ENCODE measurements at places on chromosomes 4 and X.

- DNase-seq: no peak
These were observed 47.7 kb downstream of the TIGD2 start for GRCh38 chr4:89158884-89159503.

- DNase-seq: no peak
These were observed 31.4 kb upstream of the NKX6-1 start for GRCh38 chr4:84530454-84530853.

DNA sequence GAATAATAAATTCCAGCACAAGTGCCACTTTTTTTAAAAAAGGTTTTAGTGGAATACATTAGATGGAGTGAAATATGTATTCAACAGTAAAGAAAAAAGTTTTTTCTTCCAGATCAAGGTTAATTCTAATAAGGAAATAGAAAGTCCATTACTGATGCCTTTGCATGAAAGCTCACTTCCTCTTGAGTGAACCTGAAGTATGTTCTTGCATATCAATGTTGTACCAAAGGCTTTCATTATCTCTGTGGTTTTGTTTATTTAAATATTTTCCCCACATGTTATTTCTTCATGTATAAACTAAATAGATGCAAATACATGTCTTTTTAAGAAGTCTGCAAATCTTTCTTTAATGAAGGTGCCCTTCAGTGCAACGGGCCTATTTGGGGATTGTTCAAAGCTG, 307.9 kb downstream of the C4orf33 start:
- no peak for DNase-seq

DNA sequence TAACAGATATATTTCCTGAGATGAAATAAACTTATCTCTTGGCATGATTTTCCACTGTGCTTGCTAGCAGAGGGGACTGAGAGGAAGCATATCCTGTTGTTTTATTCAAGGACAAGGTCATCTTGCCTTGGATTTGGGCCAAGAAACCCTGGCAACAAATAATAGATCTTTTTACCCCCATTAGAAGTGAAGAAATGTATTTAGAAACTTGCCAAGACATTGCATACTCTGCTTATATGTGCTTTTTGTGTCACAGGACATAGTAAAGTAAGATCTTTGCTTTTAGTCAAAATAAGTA, 170.2 kb downstream of the RAPGEF2 start:
- no peak for DNase-seq

GRCh38 chr4:185358959-185359358, 36.8 kb downstream of the LRP2BP start:
- DNase-seq: no peak

- no peak for DNase-seq
These were observed 28.3 kb upstream of the HPGD start for GRCh38 chr4:174550541-174550940.

GRCh38 chrX:133979641-133980230, 5.7 kb downstream of the GPC3 start:
- no peak for DNase-seq

DNA sequence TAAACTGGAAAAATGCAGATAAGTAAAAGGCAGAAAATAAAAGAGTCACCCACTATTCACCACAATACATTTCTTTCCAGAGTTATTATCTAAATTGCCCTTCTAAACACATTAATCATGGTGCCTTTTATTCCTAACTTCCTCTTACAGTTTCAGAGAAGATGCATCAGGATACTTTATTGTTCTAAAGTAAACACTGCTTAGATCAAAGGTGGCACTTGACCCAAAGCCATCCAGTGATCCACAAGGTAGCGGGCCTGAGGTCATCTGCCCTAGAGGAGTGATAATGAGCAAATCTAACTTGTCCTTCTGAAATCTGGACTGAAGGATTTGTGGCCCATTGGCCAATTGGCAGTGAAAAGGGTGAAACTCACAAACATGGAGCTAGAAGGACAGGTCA, 12.0 kb upstream of the TMEM154 start:
- DNase-seq: no peak

GRCh38 chr4:42778349-42778748, 114.2 kb upstream of the GRXCR1 start:
- no peak for DNase-seq

GRCh38 chrX:134625315-134625718, 33.0 kb downstream of the PLAC1 start:
- DNase-seq: no peak

- no peak for DNase-seq
These were observed 67.4 kb upstream of the PCDH19 start for GRCh38 chrX:100477467-100477866.

DNA sequence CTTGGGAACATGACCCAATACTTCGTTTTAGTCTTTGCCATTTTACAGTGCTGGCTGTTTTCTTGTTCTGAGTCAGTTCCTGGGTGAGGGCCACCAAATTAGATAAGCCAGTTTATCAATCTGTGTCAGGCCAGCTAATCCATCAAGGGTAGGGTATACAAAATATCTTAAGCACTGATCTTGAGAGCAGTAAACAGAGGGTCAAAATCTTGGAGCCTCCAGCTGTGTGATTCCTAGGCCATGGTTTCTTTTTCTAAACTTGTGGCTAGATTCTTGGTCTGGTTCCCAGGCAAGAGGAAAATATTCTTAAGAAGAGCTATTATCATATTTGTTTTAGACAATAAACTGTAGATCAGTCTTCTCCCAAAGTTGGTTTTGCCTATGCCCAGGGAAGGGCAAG, 1396.6 kb upstream of the PABPC4L start:
- no peak for DNase-seq

DNA sequence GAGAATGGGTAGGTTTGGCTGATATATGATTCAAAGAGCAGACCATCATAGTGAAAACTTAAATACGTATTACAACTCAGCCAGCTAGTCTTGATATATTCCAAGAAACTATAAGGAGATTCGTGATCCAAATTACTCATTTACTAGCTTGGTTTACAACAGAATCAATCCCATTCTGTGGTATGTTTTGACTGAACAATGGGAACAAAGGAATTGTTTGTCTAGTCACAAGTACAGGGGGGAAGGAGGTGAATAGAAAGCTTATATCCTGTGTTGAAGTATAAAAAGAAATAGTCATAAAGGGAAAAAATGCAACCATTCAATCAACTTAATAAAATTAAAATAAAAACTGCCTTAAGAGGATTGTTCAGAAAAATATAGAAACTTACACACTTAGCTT, 17.0 kb downstream of the C4orf54 start:
- no peak for DNase-seq

- DNase-seq: no peak
These were observed 186.9 kb downstream of the GPAT3 start for GRCh38 chr4:83722730-83723269.

DNA sequence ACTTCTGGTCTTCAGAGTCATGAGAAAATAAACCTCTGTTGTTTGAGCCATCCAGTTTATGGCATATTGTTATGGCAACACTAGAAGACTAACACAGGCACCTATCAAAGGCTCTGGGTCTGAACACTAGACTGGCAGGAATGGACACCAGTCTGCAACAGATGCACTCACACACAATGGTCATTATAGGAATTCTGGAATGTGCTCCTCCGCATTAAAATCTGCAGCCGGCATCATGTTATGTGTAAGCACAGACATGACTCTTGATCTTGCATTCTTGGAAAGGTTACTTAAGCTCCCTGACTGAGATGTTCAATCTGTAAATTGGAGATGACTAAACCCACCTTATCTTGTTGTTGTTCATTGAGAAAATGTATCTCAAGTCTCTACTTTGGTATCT, 112.3 kb upstream of the ZNF518B start:
- no peak for DNase-seq

GRCh38 chrX:49664824-49665223, 31.0 kb downstream of the PAGE1 start:
- no peak for DNase-seq

GRCh38 chrX:150219374-150220185, 143.5 kb upstream of the MAMLD1 start:
- peak; percentile 45 for DNase-seq

GRCh38 chrX:69229436-69229835, 64.2 kb upstream of the PJA1 start:
- DNase-seq: no peak

DNA sequence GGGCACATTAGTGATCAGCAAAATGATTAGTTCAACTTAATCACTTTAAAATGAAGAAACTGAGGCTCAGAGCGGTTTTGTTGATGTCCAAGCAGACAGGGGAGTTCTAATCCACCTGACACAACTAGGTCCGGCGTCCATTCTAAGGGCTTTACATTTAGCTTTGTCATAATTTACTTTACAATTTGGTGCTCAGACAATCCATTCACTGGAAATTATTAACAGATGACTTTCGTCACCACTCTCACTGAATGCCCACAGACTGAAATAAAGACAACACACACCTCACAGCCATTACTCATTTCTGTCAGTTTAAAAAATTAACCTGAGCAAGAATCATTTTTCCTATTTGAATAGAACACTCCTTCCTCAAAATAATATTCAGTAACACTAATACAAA, 10.8 kb downstream of the NR3C2 start:
- no peak for DNase-seq

- no peak for DNase-seq
These were observed 7.3 kb downstream of the VEGFD start for GRCh38 chrX:15376956-15377355.

GRCh38 chr4:5889002-5889696, 3.7 kb downstream of the CRMP1 start:
- DNase-seq: no peak

DNA sequence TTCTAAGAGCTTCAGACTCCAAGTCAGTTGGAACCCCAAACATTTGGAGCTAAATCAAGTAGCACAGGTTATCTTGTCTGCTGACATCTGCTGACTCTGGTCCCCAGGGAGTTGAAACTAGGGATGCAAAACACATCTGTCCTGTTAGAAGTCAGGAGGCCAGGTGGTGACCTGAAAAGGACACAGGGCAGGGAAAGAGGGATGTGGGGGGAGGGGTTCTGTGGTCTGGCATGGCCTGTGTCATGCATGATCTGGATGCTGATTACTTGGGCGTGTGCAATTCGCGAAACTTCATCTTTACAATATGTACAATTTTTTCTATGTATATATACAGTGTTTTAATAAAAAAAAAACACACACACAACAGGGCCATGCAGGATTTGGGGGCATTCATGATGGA, 55.3 kb downstream of the FHDC1 start:
- DNase-seq: no peak

DNA sequence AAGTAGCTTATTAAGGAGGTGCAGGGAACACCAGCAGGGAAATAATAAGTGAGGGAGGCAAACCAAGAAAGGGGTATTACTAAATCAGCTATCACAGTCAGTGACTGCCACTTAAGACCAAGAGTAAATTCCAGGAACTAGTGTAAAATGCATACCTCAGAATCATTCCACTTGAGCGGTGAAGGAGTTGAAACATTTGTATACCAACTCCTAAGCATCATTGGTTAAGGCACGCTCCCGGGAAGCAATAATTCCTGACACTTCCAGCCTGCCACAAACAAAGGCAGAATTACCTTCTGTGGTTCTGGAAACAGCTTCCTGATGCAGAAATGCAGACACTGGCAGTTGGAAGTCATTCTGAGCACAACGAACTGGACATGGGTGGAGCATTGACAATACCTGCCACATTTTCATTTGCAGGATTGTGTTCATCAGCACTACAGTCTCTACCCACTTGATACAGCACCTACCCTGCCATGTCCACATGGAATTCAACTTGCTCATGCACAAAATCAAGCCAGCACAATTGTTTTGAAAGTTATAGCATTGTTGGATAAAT, 82.1 kb downstream of the PPP1R2C start:
- no peak for DNase-seq

- no peak for DNase-seq
These were observed 33.7 kb downstream of the ANKRD17 start for GRCh38 chr4:73224886-73225285.

DNA sequence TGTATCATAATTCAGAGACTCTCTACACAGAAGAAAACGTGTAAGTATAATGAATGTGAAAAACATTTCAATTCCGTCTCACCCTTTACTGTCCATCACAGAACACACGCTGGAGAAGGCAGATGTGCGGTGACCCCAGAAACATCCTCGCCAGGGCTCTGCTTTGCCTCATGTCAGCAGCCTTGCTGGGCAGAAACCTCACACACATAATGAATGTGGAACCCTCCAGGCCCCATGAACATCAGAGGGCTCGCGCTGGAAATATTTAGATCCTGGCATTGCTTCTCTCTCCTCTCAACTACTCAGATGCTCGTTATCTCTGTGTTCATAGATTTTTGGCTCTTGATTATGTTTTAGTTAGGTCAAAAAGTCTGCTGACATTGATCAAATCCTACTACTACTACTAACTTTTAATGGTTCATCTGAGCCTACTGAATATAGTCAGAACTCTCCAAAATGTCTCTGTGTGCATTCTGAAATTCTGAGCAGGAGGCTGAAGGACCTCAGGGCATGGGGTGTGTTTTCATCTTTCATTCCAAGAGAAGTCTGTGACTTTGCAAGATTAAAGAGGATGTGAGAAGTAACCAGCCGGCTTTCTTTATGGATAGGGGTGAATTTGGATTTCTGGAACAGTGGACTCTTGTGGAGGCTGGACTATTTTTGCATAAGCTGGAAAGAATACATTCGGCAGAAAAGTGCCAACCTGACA, 27.0 kb downstream of the SMIM43 start:
- DNase-seq: no peak

GRCh38 chr4:52863324-52863723, 1.2 kb downstream of the RASL11B start:
- no peak for DNase-seq

- DNase-seq: no peak
These were observed 119.8 kb downstream of the ZNF330 start for GRCh38 chr4:141340458-141340857.

DNA sequence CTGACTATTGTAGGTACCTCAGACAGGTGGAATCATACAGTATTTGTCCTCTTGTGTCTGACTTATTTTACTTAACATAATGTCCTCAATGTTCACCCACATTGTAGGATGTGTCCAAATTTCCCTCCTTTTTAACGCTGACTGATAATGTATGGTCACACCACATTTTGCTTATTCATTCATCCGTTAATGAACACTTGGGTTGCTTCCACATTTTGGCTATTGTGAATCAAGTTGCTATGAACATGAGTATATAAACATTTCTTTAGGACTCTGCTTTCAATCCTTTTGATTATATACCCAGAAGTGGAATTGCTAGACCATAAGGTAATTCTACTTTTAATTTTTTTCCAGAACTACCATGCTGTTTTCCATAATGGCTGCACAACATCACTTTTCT, 87.0 kb upstream of the NDP start:
- no peak for DNase-seq

- no peak for DNase-seq
These were observed 42.9 kb downstream of the AFF1 start for GRCh38 chr4:86977621-86978184.

GRCh38 chrX:48791063-48791820, 4.9 kb downstream of the GATA1 start:
- DNase-seq: no peak

DNA sequence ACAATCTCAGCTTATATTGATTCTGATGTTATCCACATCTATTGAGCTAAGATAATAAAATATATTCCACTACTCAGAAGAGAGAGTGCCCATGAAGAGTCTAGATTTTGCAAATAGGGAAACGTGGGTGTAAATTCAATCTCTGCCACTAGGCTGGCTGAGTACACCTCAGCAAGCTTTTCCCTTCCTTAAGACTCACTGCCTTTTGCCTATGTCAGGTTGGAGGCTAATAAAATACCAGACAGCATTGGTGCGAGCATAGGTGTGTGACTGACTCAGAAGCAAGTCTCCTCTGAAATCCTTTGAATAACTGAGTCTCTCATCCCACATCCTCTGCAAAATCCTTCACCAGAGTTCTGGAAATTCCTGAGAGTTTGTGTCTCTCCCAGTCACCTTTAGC, 405.4 kb upstream of the CPEB2 start:
- peak; percentile 31 for DNase-seq

- no peak for DNase-seq
These were observed 119.6 kb downstream of the PDLIM5 start for GRCh38 chr4:94571298-94571697.

- DNase-seq: peak; percentile 71
These were observed 38.9 kb downstream of the STARD8 start for GRCh38 chrX:68686097-68686977.
